ENCODE measurements at places on chromosomes 11 and 22. TPM values are rescaled to one million over a fixed set of nuclear protein-coding genes. Genes with fewer than 3 reads are reported as not detected.

- no peak for DNase-seq
Observed at GRCh38 chr11:33172996-33173395, 11.7 kb upstream of the CSTF3 start.

Gene RBMXL2
- total RNA-seq: not detected

GRCh38 chr11:102640946-102641345 is 15.8 kb upstream of the MMP20 start:
- no peak for DNase-seq

DNA sequence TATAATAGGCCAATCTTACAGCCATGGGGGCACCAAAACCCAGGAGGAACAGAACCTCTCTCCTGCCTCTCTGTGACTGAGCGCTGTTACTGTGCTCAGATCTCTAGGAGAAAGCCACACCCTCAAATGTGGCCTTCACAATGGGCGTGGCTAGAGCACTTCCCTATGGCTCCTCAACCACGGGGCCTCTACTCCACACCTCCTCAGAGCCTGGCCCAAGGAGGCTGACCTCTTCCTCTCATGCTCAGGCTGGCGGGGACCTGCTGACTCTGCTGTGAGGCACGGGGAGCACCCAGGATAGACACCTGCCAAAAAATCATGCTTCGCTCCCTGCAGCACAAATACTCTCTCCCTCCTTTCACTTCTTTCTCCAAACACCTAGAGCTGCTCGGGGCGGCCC is 41.0 kb downstream of the C11orf58 start:
- DNase-seq: no peak

All from left ventricle myocardium superior (tissue), 1 donor.